ENCODE measurements at places on chromosomes 3 and 15.

GRCh38 chr3:113501597-113501996, 13.4 kb downstream of the SPICE1 start:
- DNase-seq, result no peak

- no peak for DNase-seq
Observed at GRCh38 chr3:182305881-182306665, 487.2 kb upstream of the ATP11B start.

GRCh38 chr3:195893516-195893915, 14.8 kb downstream of the TNK2 start:
- DNase-seq, result no peak

GRCh38 chr3:160210799-160211221, 14.4 kb upstream of the C3orf80 start:
- no peak for DNase-seq

GRCh38 chr3:99023590-99024192, 122.2 kb upstream of the DCBLD2 start:
- DNase-seq, result no peak

GRCh38 chr15:51198701-51199232, 104.1 kb upstream of the TNFAIP8L3 start:
- no peak for DNase-seq

GRCh38 chr3:120488296-120488695, 37.5 kb upstream of the FSTL1 start:
- DNase-seq, result no peak

DNA sequence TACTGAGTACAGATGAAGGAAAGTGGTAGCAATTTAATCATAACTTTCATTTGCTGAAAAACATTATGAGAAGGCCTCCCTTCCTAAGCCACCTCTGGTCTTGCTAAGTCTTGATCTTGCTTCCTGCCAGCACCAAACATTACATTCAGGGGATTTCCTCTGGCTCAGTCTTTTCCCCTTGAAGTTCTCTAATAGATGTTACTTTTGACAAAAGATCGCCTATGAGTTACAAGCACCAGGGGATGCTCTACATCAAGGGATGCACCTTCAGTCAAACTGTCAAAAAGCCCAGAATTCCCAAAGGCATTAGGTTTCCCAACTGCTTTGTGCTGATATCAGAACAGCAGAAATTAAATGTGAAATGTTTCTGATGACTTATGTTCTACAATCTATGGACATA, 47.3 kb downstream of the AQP9 start:
- DNase-seq, result no peak

DNA sequence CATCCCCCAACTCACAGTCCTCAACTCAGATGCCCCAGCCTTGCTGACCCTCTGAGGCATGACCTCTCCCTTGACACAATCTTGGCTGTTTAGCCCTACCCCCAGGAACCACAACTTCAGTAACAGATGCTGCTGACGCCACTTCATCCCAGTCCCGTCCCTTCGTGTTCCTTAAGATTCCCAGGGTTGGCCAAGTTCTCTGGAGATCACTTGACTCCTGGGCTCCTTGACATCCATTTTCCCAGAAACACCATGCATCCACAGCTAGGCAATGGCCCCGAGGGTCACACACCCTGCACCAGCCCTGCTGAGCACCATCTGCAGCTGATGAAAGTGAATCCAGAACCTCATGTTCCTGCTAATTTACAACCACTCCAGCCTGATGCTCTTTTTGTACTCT, 6.9 kb downstream of the RTP2 start:
- no peak for DNase-seq

- no peak for DNase-seq
Observed at GRCh38 chr3:123766193-123767008, 117.7 kb downstream of the MYLK start.

DNA sequence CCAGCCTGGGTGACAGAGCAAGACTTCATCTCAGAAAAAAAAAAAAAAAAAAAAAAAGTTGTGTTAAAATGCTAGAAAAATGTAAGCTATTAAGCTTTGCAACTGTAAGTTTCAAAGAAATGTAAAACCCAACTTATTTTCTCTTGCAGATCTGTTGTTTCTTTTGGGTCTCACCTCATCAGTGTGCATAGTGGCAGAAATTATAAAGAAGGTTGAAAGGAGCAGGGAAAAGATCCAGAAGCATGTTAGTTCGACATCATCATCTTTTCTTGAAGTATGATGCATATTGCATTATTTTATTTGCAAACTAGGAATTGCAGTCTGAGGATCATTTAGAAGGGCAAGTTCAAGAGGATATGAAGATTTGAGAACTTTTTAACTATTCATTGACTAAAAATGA, 25.6 kb downstream of the ASTE1 start:
- DNase-seq, result no peak

DNA sequence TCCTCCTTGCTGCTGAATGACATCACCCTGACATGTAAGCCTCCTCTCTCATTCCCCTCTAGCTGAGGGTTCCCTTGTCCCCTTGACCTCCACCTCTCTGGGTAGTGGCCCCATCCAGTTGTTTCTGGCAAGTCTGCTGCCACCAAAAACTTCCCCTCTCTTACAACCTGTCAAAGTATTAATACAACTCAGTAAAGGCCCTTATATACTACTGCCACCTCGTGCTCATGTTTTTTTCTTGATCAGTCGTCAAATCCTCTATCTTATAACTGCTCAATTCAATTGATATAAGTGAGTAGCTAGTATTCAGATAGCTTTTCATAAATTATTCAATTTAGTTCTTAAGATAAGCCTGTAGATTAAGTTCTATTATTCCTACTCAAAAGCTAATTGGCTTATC, 249.6 kb downstream of the MBNL1 start:
- no peak for DNase-seq

DNA sequence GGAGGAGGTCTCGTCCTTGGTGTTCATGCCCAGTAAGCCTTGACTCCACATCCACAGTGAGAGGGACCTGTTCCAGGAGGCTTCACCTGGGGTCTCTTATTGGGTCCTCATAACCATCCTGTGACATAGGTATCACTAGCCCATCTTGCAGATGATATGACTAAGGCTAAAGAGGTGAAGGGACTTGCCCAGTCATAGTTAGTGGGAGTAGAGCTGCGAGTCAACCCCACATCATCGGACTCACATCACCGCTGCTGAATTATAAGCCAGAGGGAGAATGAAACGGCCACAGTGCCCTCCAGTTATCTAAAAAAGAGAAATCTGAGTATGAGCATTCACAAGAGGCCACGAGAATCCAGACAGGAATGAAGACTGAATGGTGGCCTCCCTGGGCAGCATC, 66.0 kb downstream of the MESD start:
- no peak for DNase-seq

DNA sequence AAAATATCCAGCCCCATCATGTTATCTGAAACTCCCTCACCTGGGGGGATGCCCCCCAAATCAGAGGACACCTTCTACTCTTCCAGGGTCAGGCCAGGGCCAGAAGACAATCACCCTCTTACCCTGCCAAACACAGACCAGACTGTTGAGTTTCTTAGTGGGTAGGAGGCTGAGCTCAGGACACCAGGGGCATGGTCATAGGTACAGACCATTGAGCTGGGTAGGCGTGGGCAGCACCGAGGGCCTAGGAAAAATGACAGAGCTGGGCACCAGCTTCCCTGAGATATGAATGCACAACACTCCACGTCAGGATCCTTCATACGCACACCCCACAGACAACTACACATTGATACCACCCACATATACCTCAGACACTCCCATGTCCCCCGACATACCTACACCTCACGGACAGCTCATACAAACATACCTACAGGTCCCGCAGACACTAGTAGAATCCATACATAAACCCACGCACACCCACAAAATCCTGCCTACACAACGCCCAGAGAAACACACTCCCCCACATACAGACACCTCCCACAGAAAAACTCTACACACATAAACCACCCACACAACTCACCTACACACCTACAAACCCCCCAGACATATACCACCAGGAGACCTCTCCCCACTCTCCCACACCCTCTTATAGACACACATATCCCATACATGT, 11.8 kb downstream of the AP3B2 start:
- DNase-seq, result no peak

DNA sequence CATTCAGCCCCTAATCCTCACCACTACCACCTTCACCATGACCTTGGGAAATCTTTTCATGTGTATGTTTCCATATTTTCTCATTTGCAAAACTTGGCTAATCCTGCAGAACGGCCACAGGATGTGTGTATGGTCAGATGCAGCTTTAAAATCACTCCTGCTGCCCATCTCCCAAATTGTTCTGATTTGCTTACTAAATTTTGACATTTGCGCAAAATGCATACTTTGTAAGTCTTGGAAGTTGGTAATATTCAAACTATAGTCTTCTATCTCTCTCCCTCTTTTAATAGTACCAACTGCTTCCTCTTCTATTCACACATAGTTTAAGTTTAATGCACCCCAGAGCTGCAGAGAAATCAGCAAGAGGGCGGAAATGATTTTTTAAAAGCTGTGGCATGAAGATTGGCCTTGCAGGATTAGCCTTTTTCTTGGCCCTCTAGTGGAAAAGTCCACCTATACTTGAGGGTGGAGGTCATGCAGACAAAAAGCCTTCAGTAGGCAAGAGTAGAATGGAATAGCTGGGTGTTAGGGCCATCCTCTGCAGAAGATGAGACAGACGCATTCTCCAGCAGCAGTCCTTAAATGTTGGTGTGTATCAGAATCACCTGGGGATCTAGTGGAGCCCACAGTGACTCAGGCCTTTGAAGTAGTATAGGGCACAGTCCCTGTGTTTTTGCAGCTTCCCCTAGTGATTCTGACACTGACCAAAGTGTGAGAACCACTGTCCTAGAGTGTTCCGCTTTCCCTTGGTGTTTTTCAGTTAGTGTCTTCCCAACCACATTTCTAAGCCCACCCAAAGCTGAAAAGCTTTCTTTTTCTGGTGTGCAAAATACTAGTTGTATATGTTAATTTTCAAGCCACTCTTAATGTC, 181.7 kb downstream of the CHST2 start:
- DNase-seq, result no peak

- no peak for DNase-seq
Observed at GRCh38 chr15:39165020-39165706, 415.7 kb upstream of the THBS1 start.

DNA sequence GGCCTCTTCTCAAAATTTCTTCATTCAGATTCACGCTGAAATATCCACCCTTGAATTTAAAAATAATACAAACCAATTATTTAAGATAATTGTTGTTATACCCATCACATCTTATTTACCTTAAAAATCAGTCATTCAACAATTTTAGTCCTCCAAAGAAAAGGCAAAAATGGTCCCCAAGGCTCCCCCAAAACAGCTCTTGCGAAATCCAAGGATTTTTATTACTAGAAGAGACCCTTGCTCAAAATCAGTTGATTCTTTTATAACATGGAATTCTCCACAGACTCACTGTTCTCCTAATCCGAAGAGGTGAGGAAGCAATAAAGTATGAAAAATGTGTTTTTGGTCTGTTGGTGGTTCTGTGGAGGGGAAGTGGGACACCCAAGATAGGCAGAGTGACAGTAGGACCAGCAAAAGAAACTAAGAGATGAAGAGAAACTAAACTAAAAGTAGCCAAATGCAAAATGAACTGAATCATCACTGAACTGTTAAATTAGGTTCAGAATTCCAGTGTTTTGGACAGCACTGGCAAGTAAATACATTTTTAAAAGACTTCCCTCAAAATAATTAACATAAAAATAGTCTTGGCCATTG, 19.1 kb upstream of the PLCH1 start:
- no peak for DNase-seq

DNA sequence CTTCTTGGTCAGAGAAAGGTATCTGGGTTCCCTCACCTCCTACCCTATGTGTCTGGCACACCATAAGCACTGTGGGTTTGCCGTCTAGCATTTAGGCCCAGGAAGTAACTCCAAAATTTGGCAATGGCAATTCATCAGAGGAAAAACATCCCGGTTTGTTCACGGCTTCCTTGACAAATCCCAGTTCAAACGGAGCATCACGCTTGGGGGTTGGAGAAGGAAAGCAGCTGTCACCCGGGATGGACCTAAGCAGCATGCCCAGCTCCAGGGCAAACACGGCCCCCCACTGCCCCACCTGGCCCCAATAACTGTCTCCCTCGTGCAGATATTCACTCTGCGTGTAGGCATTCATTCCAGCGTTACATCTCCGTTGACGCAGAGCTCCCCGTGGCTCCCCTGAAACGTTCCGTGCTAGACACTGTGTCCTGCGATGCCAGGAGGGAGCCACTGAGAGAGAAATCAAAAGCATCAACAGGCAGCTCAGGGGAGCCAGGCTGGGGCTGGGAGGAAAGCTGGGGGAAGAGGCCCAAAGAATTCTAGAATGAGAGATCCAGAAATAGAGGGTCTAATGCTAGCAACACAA, 41.4 kb downstream of the NTRK3 start:
- no peak for DNase-seq

- DNase-seq, result no peak
Observed at GRCh38 chr3:152060701-152061100, 187.3 kb downstream of the SUCNR1 start.

- DNase-seq, result no peak
Observed at GRCh38 chr3:184172681-184173373, 1.8 kb upstream of the AP2M1 start.

DNA sequence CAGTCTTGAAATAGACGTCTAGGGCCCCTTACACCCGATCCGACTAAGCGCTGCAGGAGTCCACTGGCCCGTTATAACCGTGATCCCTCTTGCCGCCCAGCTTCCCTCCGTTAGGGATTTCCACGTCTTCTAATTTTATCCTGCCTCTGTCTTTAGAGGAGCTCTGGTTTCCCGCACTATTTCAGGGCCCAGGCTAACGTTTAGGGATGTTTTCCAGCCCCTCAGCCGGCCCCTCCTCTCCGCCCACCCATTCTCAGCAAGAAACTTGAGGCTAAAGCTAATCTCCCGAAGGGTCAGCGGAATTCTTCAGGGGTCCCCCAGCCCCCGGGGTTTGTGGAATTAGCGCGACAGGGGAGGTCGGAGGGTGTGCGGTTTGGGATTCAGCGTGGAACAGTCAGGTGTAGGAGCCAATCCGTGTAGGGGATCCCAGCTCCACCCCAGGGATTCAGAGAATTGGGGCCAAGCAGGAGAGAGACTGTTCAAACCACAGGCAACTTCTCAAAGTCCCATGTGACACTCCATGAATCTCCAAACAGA, 1.6 kb downstream of the PTX3 start:
- no peak for DNase-seq

Data from activated naive CD8-positive, alpha-beta T cell treated with anti-CD3 and anti-CD28 coated beads, Interleukin-2, amount 50 U/mL, for 16 hours (primary cell).